Stimulated activated CD4-positive, alpha-beta T cell treated with anti-CD3 and anti-CD28 coated beads, TNF-alpha, amount 100 ng/mL, for 1 hour (primary cell): ENCODE measurements at places on chromosomes 12 and 14.

DNA sequence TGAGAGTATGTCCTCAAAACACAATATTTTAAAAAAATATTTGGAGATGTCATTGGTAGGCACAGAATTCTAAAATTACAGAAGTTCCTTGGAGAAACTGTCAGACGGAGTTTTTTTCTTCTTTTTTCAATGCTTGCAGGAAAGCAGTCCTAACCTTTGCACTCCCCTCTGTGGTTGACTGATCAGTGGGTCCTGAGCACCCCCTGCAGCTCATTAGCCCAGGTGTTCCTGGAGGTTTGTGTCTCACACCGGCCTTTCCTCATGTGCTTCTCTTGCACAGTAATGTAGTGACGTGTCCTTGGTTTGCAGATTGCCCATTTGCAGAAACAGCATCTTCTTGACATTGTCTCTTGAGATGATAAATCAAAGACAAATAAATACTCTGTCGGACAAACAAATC lies 513.0 kb downstream of the TMEM121 start:
- peak; percentile 47 for DNase-seq

DNA sequence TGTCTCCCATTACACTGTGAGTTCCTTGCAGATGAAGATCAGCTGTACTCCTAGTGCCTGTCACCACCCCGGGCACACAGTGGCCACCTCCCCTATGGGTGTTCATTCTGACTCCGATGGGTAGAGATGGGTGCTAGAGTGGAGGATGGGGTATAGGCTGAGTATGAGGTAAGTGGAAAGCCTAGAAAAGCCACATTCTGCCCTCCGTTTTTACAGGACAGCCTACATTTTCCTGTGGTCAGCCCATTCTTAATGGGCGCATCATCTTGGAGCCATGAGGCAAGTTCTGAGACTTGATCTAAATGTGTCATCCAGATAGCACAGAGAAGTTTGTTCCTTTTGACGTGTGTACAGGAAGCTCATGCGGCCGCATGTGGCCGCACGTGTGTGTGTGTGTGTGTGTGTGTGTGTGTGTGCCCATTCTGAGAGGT lies 166.7 kb upstream of the HIF1A start:
- no peak for DNase-seq

DNA sequence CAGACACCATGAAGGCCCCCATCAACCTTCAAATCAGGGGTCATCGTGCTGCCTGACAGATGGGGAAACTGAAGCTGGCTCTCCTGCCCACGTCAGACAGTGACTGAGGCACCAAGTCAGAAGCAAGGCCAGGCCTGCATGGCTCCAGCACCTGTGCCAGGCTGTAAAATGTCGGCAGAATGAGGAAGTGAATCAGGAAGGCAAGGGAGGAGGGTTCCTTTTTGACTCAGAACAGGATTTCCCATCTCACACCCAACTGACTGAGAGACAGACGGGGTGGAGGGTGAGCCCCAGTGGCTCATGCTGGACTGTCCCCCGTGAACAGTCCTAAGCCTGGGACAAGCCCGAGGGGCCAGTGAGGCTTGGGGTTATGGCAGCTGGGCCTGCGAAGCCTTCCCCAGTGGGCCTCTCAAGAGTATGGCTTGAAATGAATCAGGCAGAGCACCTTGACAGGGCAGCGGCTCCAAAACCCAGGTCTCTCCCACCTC lies 20.9 kb downstream of the SYNE3 start:
- no peak for DNase-seq

DNA sequence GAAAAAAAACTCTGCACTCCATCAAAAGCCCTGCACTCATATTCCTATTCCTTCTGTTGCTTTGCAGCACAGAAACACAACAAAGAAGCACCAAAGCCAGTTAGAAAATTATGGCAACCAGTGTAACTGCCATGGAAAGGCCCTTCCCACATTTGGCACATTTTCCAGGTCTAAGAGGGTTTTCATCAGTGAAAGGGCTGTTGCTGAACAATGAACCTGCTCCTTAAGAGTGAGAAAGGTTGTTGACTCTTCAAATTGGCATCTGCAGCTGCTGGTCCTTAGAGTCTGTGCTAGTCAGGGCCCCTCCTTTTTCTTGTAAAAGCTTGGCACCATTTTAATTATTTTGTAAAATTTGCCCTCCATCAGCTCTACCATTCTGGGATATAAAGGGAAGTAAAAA lies 378.7 kb upstream of the KITLG start:
- no peak for DNase-seq

GRCh38 chr14:34331728-34332623 lies 130.1 kb downstream of the SPTSSA start:
- DNase-seq: peak; percentile 46

DNA sequence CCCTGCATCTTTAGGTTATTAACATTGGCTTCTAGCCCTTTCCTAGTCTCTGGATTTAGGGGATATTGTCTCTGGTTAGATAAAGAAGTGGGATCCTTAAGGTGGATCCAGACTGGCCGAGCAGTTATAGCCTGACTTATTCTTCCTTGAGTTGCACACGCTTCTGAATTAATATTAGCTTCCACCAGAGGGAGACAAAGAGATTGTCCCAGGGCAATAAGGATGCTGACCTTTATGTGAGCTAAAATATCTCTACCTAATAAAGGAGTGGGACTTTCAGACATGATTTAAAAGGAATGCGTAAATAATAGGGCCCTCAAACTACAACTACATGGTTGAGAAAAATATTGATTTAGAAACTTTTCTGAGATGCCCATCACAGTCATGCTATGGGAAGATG lies 139.7 kb downstream of the SLCO1B3 start:
- DNase-seq: no peak

- DNase-seq: no peak
These were observed 2.3 kb downstream of the PIWIL1 start for GRCh38 chr12:130339951-130340350.

DNA sequence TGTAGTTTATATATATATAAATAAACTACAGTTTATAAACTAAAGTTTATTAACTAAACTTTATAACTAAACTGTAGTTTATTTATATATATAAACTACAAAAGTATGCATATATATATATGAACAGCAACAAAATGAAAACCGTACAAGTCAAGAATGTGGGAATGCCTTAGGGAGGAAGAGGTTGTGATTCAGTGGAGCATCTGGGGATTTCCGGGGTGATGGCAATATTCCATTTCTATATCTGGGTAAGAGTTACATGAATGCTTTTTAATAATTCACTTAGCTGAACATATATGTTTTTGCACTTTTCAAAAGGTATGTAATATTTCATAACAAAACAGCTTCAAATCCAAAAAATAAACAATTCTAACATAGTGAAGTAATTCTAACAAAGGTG lies 30.1 kb upstream of the CAND1 start:
- DNase-seq: no peak
